Activated CD4-positive, alpha-beta T cell treated with anti-CD3 and anti-CD28 coated beads for 1 hour (primary cell): ENCODE measurements at places on chromosomes 7 and 10.

DNA sequence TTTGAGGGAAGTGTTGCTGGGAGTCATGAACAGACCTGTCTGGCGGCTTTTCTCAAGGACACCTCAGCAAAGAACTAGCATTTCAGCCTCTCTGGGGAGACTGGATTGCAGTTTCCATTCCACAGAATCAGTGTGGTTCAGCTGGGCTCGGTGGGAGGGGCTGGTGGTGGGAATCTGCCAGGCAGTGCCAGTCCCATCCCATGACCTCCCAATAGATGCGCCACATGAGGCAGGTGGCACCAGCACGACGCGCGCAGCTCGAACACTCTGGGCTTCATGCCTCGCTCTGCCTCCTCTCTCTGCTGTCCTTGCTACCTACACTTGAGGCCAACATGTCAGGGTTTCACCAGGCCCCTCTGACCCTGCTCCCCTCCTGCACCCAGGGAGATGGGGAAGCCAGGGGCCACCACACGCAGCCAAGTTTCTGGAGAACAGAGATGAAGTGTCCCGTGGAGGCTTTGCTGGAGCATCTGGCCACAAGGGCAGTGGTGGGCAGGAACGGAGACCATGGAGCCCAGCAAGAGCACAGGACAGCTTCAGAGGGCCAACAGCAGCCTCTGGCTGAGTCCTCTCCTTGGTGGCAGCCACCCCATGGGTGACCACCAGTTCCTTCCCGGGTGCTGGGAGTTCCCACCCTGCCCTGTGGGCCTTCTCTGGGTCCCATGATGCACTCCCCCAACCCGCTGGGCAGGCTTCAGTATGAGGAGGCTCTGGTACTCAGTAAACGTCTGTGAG, 2.3 kb downstream of the NACAD start:
- no peak for DNase-seq

DNA sequence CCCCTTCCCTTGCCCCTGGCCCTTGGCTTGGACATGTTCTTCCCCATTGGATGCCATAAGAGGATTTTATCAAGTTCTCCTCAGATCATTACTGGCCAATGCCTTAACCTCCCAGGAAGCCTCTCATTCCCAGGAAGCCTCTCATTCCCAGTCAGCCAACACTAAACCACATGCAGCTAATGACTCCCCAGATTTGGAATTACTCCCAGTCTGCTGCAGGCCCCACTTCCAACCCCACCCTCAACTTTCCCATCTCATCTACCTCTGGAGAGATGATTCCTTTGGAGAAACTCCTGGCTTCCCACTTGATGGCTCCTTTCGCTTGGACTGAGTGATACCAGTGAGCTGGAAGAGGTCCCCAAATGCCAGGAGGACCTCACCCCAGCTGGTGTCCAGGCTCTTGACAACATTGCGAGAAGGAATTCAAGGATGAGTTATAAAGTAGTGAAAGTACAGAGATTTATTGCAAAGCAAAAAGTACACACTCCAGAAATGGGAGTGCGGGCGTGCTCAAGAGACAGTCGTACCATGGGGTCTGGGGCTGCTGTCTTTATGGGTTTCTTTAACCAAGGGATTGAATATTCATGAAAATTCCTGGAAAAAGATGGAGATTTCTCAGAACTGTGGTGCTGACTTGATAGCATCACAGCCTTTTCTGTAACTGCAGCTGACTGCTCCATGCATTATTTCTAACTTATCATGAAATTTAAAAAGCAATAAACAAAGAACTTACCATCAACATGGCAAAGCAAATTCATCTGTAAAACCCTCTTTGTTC, 117.2 kb upstream of the ADCY1 start:
- no peak for DNase-seq

- no peak for DNase-seq
These were observed 7.3 kb upstream of the ZNF518A start for GRCh38 chr10:96122824-96123223.

DNA sequence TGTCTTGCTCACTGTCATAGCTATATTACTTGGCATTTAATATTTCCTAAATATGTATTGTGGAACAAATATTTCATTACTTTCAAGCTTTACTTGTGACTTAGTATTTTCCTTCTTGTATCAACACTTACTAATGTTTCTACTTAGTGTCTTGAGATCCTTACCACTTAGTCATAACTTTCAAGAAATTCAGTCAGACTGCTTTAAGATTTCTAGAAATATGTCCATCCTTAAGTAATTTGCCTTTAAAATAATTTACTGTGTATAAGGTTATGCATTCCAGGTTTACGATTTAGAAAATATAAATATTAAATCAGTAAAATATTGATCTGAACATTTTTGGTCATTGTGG, 87.3 kb upstream of the CSTF2T start:
- no peak for DNase-seq

GRCh38 chr7:24434972-24435371, 138.3 kb upstream of the PALS2 start:
- no peak for DNase-seq

- no peak for DNase-seq
These were observed 185.7 kb upstream of the AUTS2 start for GRCh38 chr7:69412331-69413146.

DNA sequence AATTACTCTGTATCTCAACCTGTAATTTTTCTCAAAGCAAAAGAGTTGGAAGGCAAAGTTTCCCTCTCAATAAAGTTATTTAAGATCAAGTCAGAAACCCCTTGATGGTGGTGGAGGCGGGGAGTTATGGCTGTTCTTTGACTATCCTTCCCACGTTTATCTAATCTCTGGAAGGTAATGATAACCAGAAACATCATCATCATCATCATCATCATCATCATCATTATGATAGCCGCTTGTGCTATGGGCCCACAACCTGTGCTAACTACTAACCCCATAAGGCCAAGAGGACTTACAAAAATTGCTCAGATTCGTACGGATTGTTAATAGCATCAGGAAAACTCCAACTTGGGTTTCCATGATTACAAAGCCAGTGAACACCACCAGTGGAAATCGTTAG, 502.3 kb downstream of the SH2D4B start:
- DNase-seq = no peak

DNA sequence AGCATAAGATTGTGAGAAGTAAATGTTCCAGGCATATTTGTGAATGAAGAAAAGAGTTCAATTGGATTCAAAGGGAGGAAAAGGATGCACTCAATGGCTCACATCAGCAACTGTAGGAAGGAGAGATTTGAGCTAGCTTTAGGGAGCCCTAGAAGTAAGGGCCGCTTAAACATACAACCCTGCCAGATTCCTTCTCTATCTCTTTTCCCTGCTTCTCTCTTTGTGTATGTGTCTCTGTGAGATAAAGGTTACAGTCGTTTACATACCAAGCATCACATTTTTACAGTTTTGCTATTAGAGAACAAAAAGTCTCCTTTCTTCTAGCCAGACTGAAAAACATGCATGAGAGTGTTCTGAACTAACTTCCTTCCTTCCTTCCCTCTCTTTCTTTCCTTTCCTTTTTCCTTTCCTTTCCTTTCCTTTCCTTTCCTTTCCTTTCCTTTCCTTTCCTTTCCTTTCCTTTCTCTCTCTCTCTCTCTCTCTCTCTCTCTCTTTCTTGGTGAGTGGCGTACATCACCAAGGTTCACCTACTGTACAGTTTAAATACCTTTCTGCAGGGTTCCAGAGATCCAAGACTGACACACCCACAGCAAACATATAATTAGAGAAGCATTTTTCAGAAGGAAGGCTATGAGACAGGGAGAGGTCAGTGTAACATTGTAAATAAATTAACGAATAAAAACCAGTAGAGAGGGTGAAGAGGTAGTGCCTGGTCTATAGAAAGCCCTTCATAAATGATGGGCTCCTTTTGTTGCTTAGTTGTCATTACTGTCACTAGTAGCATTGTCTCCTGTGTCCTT, 240.4 kb downstream of the ARL4A start:
- no peak for DNase-seq

- no peak for DNase-seq
These were observed 143.6 kb downstream of the HBP1 start for GRCh38 chr7:107312418-107312817.

DNA sequence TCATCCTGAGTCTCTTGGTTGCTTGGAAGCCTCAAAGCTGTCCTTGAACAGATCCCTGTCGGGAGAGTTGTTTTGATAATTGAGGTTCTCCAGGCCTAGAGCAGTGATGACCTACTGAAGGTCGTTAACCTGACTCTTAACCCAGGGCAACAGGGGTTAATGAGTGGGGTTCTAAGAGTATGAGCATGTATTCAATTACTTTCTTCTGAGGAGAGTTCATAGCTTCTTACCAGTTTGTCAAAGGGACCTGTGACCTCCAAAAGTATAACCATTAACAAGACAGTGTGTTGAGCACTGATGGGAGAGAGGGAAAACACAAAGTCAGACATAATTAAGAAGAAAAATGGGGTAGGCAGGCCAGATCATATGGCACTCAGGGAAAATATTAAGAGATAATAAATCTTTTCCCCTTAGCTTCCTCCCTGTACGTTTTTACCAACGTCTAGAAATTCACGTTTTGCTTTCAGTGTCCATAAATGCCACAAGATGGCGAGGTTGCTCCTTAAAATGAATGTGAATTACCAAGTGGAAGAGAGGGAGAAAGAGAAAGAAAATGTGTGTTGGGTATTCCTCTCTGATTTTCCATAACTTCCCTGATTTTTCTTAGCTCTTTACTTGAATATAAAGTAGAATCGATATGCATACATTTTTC, 97.6 kb downstream of the SUGCT start:
- DNase-seq = no peak

GRCh38 chr7:90593205-90593604, 2.9 kb upstream of the CDK14 start:
- DNase-seq = no peak

DNA sequence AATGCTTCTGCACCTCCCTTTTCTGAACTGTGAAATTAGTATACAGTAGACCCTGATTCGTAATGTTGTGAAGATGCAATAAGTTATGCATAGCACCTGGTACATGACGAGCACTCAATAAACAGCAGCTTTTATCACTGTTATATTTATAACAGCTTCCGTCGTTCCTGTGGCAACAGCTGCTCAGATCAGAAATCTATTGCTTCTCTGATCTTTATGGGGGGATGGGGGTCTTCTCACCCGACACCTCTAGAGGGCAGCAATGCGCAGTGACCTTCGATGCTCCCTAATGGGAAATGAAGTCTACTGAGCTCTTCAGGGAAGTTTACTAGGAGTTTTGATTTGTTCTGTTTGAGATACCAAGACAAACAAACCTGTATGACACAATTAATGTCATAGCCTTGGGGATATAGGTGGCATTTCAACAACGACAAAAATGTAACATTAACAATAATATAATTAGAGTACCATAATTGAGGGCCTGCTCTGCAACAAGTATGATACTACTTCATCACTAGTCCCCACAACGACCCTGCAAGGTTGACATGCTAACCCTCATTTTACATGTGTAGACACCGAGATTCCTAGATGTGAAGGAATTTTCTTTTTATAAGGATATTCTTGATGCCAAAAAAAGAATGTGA, 289.6 kb downstream of the SFMBT2 start:
- DNase-seq = peak; percentile 40

DNA sequence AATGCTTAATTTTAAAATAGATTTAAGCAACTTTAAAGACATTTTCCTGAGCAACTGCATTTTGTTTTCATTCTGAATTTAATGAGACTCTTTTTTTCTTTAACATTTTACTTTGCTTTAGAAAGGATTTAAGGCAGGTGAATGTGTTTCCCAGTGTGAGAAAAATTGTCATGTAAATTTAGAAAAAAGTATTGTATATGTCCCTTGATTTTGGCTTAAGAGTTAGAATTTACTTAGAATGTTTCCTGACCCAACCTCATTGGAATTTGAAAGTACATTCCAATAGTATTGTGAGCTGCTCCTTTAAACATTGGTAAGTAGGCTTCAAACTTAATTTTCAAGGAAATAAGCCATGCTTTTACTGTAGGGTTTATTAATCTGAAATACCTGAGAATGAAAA, 110.2 kb downstream of the PTEN start:
- DNase-seq = no peak
